ENCODE measurements at places on chromosomes 3 and 15. TPM values are rescaled to one million over a fixed set of nuclear protein-coding genes. Genes with fewer than 3 reads are reported as not detected.

BMF gene
- 153 TPM for total RNA-seq

PRTG gene
- total RNA-seq: 165 TPM

MAGEF1 gene
- 22.9 TPM for total RNA-seq

XIRP1 gene
- 0.21 TPM for total RNA-seq

LRTM1 gene
- not detected for total RNA-seq

NR1I2 gene
- total RNA-seq: 0.23 TPM

CHCHD4 gene
- 11.1 TPM for total RNA-seq

SLC24A5 gene
- total RNA-seq: not detected

PTX3 gene
- 0.13 TPM for total RNA-seq

CTDSPL gene
- total RNA-seq: 71.4 TPM

PLA2G4D gene
- not detected for total RNA-seq

SLC9A9 gene
- 7.9 TPM for total RNA-seq

TGM5 gene
- total RNA-seq: not detected

CLN6 gene
- 42.1 TPM for total RNA-seq

GRCh38 chr3:16816048-16816780 is 68.5 kb upstream of the PLCL2 start:
- no peak for DNase-seq

DNA sequence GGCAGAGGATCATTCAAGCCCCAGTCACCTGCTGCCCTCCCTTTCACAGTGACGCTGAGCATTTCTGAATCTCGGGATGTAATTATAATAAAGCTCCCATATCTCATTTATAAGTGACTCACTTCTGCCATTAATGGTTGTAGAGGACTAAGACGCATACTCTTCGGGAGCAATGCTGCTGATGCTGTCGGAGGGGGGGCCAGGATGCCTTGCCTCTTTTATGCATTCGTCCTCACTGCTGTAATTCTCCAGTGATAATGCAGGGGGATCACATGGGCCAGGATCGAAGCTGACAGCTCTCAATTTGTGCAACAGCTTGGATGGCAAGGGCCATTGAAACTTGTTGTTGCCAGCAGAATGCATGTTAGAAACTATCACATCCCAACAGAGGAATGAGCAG is 3.1 kb downstream of the HRH1 start:
- no peak for DNase-seq

DNA sequence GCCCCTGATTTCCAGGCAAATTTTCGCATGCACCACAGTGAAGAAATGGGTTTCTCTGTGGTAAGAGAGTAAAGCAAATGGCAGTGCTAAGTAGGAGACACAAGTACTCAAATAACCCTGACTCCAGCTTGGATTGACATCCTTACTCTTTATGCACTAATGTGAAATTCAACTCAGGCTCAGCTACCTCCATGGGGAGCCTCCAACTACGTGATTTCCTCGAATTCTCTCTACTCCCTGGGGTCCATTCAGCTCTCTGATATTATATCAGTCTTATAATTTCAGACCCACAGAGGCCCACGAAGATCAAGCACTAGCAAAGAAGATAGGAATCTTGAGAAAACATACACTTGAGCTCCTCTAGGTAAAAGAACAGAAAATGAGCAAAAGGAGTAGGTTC is 407.6 kb upstream of the CCDC54 start:
- no peak for DNase-seq

- no peak for DNase-seq
Observed at GRCh38 chr15:71050461-71050860, 64.8 kb upstream of the THSD4 start.

GRCh38 chr3:151726016-151726415 is 7.7 kb upstream of the AADACL2 start:
- DNase-seq: no peak

- DNase-seq: no peak
Observed at GRCh38 chr3:138344754-138345153, 3.6 kb upstream of the MRAS start.

DNA sequence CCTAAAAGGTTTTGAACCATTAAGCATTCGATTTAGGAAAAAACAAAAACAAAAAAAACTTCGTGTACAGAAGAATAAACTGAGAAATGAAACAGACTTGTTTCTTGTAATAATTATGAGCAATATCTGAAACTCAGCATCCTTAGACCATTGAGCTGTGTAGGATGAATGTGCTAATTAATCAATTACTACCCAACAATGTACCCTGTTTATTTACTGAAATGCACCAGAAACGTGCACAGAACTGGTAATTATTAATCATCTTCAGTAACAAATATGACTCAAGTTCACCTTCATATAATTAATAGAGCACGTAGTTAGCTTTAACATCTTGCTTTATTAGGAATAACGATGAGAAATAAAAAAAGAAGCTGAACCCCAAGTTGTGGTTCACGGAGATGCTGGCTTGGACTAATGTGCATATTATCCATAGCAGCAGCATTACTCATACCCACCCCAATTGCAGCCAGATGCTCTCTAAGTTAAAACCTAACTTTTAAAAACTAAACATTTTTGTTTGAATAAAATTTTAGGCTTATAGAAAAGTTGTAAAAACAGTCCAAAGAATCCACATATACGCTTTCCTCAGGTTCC is 10.2 kb upstream of the C15orf61 start:
- no peak for DNase-seq

GRCh38 chr3:58711871-58712270 is 45.3 kb upstream of the FAM3D start:
- no peak for DNase-seq

- no peak for DNase-seq
Observed at GRCh38 chr3:98528474-98529346, 3.1 kb upstream of the GPR15 start.

- no peak for DNase-seq
Observed at GRCh38 chr3:94619643-94620042, 556.8 kb downstream of the NSUN3 start.

- no peak for DNase-seq
Observed at GRCh38 chr3:10366651-10367101, 45.8 kb upstream of the SEC13 start.

DNA sequence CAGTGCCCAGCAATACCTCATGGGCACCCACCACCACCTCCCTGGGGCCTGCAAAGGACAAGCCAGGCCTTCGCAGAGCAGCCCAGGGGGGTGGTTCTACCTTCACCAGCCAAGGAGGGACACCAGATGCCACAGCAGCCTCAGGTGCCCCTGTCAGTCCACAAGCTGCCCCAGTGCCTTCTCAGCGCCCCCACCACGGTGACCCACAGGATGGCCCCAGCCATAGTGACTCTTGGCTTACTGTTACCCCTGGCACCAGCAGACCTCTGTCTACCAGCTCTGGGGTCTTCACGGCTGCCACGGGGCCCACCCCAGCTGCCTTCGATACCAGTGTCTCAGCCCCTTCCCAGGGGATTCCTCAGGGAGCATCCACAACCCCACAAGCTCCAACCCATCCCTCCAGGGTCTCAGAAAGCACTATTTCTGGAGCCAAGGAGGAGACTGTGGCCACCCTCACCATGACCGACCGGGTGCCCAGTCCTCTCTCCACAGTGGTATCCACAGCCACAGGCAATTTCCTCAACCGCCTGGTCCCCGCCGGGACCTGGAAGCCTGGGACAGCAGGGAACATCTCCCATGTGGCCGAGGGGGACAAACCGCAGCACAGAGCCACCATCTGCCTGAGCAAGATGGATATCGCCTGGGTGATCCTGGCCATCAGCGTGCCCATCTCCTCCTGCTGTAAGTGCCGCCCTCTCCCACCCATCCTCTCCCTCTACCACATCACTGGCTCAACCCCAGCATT is 19.2 kb upstream of the BFSP2 start:
- DNase-seq: no peak

GRCh38 chr3:133995264-133995663 is 34.5 kb downstream of the SLCO2A1 start:
- DNase-seq: no peak

- DNase-seq: no peak
Observed at GRCh38 chr15:91865950-91866349, 12.4 kb downstream of the SLCO3A1 start.

- no peak for DNase-seq
Observed at GRCh38 chr3:195143221-195143620, 127.7 kb downstream of the XXYLT1 start.

GRCh38 chr3:139328356-139328755 is 15.5 kb upstream of the MRPS22 start:
- DNase-seq: no peak

- DNase-seq: no peak
Observed at GRCh38 chr3:40691452-40691861, 166.7 kb downstream of the ZNF621 start.

GRCh38 chr3:138914870-138915502 is 32.0 kb downstream of the FOXL2 start:
- DNase-seq: no peak

GRCh38 chr15:72911626-72912025 is 128.1 kb upstream of the ADPGK start:
- DNase-seq: no peak

All from endothelial cell (in vitro differentiated cells).